Anterior cingulate cortex (tissue), 58 donors: ENCODE measurements at places on chromosomes 12 and 14.
A peak's percentile ranks its signal among the peaks of the same experiment; 100 is the strongest.

- DNase-seq = no peak
These were observed 1.2 kb downstream of the SPTSSA start for GRCh38 chr14:34460841-34461240.

DNA sequence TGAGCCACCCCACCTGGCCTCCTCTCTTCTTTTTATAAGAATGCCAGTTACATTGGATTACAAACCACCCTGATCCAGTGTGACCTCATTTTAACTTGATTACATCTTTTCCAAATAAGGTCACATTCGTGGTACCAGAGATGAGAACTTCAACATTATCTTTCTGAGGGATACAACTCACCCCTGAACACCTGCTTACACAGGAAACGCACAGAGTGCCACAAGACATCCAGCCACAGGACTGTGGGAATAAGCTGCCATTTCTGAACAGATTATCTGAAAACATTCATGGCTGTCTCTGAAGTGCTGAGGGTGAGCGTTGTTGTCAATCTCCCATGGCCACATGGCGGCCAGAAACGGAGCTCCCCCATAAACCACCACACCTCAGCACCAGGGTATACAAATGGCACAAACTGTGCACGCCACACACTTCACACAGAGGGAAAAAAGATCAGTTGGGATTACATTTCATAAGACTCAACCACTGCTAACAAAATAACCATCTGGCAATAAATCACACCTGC lies 23.7 kb downstream of the FOXN3 start:
- no peak for DNase-seq

- DNase-seq = no peak
These were observed 89.8 kb downstream of the GRIP1 start for GRCh38 chr12:66589095-66589494.

DNA sequence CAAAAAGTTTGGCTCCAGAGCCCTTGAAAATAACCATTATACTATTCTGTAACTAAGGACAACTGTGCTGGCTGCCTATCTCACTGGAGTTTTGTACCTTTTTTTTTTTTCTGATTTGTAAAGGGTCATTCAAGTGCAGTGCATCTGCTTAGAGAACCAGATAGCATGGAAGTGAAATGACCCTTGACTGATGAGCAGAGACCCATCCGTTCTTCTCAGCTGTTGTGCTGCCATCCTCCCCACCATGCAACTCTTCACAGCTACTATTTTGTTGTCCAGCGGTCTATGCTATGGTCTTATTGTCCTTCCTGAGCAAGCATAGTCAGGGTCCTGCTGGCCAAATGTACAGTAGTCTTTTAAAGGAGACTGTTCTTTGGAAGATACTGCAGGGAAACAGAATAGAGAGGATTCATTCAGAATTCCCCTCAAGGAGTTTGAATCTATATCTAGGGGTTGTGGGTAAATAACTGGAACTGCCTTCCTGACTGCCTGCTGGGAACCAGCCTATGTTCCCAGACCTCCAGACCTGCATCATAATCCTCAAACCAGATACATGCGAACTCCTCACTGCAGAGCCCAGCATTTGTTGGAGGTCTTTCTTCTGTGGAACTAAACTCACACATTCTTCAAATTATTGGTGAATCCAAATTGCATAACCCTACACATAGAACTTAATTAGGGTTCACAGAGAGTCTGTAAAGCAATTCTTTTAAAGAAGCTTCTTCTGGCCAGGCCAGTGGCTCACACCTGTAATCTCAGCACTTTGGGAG lies 41.1 kb downstream of the GPR19 start:
- no peak for DNase-seq

DNA sequence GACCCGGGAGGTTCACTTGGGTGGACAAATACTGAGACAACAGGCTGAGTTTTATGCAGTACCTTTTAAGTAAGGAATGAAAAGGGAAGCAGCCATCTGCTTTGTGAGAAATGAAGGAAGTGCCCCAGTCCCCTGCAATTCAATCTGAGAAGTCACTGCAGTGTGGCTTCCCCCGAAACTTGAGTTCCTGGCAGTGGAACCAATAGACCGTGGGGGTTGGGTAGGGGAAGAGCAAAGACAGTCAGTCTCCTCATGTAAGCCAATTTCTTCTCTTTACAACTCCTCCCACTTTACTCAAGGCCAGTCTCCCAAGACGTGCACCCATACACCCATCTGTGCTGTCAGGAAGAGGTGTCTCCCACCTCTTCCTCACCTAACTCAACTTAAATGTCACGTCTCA lies 206.5 kb downstream of the BCAT1 start:
- DNase-seq = no peak

DNA sequence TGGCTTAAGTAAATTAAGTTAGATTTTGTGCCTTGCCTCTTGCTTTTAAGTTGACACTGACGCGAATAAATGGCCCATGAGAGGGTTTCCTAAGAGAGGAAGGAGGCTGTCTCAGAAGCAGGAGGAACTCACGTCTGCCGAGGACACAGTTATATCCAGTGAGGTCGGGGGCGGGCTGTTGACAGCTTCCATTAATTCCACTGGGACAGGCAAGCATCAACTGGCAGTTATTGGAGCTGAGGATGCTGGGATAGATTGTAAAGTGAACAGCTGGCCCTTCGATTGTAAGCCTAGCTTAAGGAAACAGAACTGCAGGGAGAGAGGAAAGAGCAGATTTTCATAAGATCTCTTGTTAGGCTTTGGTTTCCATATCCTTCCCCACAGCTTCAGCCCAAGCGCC lies 399.2 kb downstream of the IPO8 start:
- no peak for DNase-seq

DNA sequence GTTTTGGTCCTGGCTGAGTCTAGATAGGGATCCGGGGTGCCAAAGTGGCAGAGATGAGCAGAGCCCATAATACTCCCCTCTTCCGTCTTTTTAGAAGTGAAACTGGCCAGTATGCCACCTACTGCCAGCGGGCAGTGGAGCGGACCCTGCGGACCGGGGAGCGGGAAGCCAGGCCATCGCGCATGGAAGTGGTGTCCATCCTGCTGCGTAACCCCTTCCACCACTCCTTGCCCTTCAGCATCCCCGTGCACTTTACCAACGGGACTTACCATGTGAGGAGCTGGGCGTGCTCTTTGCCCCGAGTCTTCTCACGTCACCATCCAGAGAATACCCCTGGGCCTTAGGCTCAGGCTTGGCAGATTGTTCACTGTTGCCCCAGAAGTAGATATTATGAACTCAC lies 21.0 kb downstream of the PIGH start:
- DNase-seq = no peak

DNA sequence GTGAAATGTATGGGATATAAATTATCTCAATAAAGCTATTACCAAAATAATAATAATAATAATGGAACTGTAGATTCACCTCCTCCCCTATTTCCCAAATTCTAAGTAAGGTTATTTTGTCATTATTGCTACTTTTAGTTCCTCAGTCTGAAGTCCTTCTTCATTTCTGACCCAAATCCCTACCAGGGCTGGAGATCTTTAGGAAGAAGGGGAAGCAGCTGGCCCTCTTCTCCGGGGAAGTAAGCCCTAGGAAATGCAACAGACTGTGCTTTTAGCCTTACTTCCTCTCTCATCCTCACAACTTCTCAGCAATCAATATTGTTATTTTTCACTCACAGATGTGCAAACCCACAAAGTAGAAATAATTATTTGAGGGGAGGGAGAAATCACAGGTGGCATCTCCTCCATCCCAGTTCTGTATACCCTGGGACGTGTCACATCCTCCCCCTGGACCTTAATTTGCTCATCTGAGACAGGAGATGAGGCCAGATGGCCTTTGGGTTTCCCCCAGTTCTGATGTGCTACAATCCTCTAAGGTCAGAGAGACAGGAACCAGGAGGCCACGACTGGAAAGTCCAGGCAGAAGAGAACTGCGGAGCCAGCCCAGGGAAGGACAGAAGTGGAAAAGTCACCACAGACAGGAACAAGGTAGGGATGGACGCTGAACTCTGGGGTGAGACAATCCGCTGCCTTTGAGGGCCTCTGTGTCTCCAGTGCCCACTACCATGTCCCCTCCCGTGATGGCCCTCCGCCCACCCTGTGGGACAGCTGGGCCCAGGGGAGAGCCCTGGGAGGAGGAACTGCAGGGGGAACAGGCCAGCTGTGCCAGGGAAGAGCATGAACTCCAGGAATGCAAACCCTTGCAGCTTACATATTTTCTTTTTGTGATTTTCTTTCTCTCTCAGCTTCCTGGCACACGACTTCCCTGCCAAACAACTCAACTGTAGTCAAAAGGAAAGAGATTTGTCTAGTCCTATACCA lies 10.6 kb upstream of the TNFRSF1A start:
- DNase-seq = no peak

DNA sequence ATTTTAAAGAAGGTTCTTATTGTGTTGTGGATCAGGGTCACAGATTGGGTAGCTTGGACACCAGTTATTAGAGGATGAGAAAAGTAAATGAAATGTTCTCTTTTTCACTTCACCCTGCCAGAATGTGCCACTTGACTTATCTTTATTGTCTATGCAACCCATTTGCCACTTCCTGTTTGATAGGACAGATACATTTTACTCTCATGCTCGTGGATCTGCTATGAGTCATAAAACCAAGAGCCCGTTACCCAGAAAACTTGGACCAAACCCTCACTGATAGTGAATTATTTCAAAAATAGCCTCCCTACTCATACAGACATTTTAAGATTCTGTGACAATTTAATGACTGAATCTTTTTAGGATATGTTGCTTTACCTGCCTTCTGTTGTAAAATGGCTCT lies 1.8 kb downstream of the ISCA2 start:
- DNase-seq = no peak

GRCh38 chr12:52081263-52081733 lies 1.8 kb downstream of the SMIM41 start:
- DNase-seq = no peak

GRCh38 chr12:59780605-59781135 lies 184.8 kb downstream of the SLC16A7 start:
- DNase-seq = peak; percentile 4

GRCh38 chr12:49891476-49891875 lies 12.2 kb downstream of the FAIM2 start:
- DNase-seq = no peak

DNA sequence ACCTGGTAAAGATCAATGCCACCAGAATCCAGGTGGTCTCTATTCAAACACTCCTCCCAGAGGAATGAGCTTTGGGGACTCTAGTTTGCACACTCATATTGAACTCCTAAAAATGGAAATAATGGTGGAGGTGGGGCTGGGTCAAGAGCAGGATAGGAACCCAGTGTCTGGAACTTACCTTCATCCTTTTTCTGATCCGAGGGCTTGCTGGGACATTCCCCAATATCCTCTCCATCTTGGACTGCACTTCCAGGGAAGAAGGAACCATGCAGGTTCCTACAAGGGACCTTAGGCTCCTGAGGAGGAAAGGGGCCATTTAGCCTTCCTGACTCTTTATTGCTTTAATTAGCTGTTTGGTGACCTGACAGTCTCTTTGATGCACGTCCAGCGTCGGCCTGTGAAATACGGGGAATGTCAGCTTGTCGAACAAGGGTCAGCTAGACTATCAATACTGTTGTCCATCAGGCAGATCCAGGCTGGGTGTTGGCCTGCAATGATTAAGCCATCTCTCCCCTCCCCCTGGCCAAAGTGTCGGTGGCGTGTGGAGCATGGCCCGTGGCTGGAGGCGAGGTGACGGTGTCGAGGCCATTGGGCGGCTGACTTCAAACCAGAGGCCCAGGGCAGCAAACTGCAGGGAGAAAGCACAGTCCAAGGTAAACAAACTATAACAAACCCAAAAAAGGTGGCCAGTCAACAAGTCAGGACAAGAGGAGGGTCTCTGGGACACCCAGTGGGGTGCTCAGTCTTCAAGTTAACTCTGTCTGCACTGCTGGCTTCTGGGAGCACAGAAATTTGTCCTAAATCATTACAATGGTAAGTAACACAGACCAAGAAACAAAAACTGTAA lies 405.2 kb upstream of the TBX3 start:
- no peak for DNase-seq

DNA sequence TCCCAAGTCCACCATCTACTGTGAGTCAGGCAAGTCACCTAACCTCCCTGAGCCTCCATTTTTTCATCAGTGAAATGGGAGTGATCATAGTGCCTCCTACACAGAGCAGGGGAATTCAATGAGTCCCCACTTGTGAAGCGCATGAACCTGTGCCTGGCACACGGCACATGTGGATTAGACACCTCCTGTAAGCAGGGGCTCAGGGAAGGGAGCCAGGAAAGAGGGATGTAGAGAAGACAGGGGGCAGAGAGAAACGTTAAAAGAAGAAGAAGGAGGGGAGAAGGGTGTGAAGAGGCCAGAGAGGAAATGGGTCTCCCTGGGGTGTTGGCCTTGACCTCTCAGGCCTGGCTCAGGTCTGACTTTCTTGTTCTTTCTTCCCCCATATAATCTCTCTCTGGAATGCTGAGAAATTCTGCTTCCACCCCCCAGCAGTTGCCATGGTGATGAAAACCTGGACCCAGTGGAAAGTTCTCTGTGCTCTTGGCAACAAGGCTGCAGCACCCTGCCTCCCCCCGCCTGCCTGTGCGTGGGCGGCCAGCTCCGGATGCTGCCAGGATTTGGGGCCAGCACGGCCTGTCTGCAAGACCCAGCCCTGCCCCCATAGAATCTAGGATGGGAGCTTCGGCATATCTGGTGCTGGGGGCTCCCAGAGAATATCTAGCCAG lies 94.5 kb downstream of the CALM1 start:
- DNase-seq = peak; percentile 86

GRCh38 chr14:56268673-56269072 lies 150.5 kb downstream of the PELI2 start:
- DNase-seq = no peak

DNA sequence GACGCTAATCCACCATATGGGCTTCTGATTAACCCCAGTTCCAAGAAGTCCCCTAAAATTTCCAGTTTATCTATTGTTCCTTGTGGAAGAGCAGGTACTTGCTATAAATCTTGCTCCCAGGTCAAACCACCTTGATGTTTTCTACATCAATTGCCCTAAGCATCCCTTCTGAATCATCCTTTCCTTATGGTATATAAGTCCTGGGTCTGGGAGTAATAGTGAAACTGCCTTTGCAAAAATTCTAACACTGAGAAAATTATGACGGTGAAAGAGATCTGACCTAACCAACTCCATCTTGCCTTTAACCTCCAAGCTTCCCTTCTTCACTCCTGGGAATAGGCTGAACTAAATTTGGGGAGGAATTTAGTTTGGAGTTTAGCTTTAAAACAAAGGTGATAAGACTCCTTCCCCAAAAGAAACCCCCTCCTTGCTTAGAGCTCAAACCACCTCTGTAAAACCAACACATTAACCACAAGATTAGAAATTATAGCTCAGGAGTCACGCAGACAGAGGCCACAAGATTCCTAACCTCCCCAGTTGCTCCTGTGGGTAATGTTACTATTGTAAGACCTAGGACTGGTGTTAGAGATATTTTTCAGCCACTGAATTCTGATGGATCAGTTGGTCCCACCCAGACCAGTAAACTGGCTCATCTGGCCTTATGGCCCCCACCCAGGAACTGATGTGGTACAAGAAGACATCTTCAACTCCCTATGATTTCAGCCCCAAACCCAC lies 33.8 kb upstream of the DTX1 start:
- DNase-seq = no peak

GRCh38 chr12:110135806-110136205 lies 11.6 kb downstream of the IFT81 start:
- DNase-seq = no peak
